Fibroblast of upper back skin (primary cell): ENCODE measurements at places on chromosomes 2 and 18.

- DNase-seq = peak; percentile 51
Observed at GRCh38 chr2:171086352-171087290, 74.1 kb downstream of the TLK1 start.

- DNase-seq = no peak
Observed at GRCh38 chr2:31922542-31923408, 88.0 kb downstream of the MEMO1 start.

- peak; percentile 40 for DNase-seq
Observed at GRCh38 chr2:238162846-238163441, 4.2 kb downstream of the ERFE start.

DNA sequence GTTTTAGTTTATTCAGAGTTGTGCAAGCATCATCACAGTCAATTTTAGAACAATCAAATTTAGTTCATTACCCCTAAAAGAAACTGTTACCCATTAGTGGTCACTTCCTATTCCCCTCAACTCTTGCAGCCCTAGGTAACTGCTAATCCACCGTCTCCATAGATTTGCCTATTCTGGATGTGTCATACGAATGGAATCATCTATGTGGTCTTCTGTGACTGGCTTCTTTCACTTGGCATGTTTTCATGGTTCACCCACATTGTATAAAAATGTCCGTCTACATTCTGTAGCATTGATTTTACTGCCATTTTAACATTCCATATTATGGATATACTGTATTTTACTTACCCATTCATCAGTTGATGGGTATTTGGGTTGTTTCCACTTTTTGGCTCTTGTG is 5.3 kb upstream of the CEP68 start:
- peak; percentile 72 for DNase-seq

- peak; percentile 86 for DNase-seq
Observed at GRCh38 chr2:120134263-120134662, 88.9 kb downstream of the TMEM185B start.

- DNase-seq = peak; percentile 72
Observed at GRCh38 chr2:29281086-29281915, 166.1 kb downstream of the CLIP4 start.

- no peak for DNase-seq
Observed at GRCh38 chr2:65165558-65165957, 35.7 kb upstream of the RAB1A start.

GRCh38 chr2:186493564-186494085 is 7.6 kb downstream of the ZC3H15 start:
- no peak for DNase-seq

DNA sequence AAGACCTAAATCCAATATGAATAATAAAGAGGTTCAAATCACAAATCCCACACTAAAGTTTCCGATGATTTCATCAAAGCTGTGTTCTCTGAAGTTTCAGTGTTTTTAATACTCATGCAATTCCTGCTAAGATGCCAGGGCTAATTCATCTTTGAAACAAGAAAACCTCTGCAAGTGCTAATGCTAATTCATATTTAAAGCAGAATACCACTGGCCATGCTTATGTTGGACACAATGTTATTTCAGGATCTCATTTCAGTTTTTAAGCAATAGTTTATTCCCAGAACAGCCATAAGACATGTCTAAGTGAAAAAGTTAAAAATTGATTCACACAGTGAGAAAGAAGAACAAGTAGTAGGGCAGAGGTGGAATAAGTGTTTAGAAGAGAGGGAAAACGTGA is 62.8 kb downstream of the GRB14 start:
- DNase-seq = no peak

- DNase-seq = no peak
Observed at GRCh38 chr2:187431911-187432310, 16.1 kb downstream of the CALCRL start.

GRCh38 chr2:172740856-172741255 is 5.2 kb downstream of the RAPGEF4 start:
- DNase-seq = no peak

DNA sequence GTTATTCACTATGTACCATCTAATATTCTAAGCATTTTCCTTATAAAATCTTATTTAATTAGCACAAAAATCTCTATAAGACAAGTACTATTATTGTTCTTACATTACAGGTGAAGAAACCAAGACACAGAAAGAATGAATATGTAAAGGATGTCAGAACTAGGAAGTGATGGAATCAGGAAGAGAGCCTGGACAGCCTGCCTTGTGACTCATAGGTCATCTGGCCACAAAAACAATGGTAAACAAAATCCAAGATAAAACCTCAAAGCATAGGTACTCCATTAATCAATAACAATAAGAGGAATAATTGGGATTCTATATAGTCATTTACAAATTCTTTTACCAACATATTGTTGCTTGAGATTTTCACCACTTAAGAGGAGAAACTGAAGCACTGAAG is 505.4 kb upstream of the PIK3C3 start:
- no peak for DNase-seq

GRCh38 chr2:88698498-88699233 is 7.2 kb downstream of the RPIA start:
- no peak for DNase-seq

- DNase-seq = no peak
Observed at GRCh38 chr2:45332567-45332966, 278.5 kb downstream of the SRBD1 start.

DNA sequence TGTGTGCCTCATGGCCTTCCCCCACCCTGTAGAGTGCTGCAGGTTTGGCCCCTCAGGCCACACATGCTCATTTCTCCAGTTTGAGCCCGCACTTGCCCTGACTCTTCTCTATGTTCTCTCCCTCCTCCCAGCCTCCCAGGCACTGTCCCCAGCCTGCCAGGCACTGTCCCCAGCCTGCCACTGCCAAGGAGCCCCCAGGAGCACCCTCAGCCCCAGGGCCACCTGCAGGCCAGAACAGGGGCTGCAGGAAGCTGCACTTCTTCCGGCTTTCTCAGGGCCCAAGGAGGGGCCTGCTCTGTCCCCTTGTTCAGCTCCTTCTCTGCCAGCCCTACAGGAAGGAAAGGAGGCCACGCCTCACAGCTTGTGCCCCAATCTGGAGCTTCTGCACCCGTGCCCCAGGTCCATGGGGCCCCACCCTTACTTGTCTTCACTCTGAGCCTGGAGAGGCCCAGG is 31.6 kb downstream of the CYP26B1 start:
- DNase-seq = no peak

GRCh38 chr2:101976891-101977290 is 14.9 kb upstream of the IL1R2 start:
- no peak for DNase-seq

DNA sequence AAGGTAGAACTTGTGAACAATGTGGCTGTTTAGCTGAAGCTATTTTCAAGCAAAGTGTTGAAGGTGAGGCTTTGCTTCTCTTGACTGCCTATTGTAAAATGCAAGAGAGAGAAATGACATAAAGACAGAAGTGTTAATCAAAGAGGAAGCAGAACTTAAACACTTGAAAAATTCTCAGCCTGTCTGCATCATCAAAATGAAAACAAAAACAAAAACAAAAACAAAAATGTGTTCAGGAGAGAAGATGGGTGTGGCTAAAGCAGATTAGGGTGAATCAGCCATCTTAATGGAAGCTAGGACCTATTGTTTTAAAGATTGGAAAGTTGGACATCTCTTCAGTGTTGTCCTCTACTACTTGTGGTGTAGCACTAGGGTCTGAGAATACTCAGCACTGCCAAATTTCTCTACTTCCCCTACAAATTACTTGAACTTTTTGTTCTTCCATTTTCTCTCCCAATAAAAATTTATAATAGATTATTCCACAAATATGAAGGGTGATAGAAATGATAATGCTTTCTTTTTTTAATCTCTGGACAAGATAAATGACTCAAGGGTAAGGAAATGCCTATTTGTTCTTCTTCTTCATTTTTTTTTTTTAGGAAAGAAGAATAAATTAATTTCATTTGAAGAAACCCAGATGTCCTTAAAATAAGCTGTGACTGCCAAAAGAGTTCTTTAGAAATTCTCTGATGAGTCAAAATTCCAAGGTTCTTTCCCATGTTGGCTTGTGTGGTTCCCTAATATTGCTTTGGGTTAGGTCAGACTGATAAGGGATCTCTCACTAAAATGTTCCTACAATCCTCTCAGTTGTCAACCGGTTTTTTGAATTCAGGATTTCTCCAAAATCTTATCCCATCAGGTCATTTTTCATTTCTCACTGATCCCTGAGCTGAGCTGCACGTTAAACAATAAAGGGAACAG is 571.2 kb upstream of the ZEB2 start:
- peak; percentile 82 for DNase-seq

GRCh38 chr2:189803431-189803830 is 19.2 kb downstream of the PMS1 start:
- DNase-seq = no peak

- no peak for DNase-seq
Observed at GRCh38 chr2:138877421-138877820, 97.2 kb upstream of the NXPH2 start.

- no peak for DNase-seq
Observed at GRCh38 chr18:48836231-48836805, 114.4 kb downstream of the SMAD7 start.

DNA sequence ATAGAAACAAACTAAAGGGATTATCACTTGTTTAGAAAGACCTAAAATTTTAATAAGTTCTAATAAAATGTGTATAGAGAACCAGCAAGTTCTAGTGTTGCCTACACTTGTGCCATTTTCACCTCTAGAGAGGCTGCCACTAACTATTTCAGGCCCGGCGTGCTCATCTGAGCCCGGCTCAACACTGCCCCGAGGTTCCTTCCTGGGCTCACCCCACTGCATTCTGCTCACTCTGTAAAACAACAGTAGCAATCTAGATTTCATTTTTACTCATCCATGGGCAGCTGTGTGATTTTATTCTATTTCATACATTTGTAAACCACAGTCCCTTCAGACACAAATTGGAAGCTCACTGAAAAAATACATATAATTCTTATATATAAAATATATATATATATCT is 253.2 kb downstream of the L3MBTL4 start:
- no peak for DNase-seq

- no peak for DNase-seq
Observed at GRCh38 chr2:43998263-43998662, 2.5 kb upstream of the LRPPRC start.

- DNase-seq = no peak
Observed at GRCh38 chr2:43139996-43140621, 86.3 kb downstream of the ZFP36L2 start.

GRCh38 chr2:62733546-62733945 is 28.0 kb downstream of the EHBP1 start:
- DNase-seq = no peak

- DNase-seq = no peak
Observed at GRCh38 chr2:230434677-230435324, 18.8 kb downstream of the SP100 start.

GRCh38 chr2:199987586-199987985 is 32.2 kb downstream of the MAIP1 start:
- DNase-seq = peak; percentile 21
